ENCODE measurements at places on chromosomes 16 and 17.

GRCh38 chr17:73643001-73643851 lies 1.0 kb downstream of the SDK2 start:
- DNase-seq = peak; percentile 22

GRCh38 chr16:86868786-86869185 lies 290.4 kb downstream of the FOXL1 start:
- no peak for DNase-seq

DNA sequence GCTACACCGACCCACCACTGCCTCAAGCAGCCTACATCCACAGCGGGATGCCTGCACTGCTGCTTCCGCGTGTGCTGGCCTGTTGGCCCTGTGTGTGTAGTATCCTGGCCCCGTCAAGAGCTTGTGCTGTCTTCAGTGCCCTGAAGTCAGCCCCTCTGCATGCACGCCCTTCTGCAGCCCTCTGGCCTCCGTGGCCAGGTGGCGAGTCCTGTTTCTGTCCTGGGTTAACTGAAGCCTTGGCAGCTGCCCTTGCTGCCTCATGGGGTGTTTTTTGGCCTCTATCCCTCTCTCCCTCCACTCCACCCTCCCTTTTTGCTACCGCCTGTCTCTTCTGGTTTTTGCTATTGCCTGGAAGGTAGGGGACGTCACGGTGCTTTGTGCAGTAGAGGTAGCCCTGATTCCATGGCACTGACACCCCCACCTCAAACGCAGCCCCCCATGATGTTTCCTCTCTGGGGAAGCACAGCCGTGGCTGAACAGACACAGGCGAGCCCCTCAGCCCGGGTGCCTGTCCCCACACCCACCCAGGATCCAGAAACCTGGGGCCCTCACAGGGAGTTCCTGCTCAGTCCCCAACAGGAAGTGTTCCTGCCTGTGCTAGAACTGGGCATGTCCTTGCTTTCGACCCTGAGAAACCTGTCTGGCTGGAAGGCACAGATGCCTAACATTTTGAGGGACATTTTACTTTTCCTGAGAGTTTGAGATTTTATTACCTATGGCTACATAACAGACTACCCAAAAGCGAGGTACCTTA lies 18.8 kb upstream of the AMZ2 start:
- DNase-seq = no peak

GRCh38 chr17:83186751-83187421 lies 107.5 kb downstream of the METRNL start:
- DNase-seq = no peak

GRCh38 chr17:74610108-74610507 lies 13.4 kb downstream of the CD300E start:
- no peak for DNase-seq

- DNase-seq = no peak
These were observed 3.9 kb upstream of the WFIKKN2 start for GRCh38 chr17:50831471-50831928.

DNA sequence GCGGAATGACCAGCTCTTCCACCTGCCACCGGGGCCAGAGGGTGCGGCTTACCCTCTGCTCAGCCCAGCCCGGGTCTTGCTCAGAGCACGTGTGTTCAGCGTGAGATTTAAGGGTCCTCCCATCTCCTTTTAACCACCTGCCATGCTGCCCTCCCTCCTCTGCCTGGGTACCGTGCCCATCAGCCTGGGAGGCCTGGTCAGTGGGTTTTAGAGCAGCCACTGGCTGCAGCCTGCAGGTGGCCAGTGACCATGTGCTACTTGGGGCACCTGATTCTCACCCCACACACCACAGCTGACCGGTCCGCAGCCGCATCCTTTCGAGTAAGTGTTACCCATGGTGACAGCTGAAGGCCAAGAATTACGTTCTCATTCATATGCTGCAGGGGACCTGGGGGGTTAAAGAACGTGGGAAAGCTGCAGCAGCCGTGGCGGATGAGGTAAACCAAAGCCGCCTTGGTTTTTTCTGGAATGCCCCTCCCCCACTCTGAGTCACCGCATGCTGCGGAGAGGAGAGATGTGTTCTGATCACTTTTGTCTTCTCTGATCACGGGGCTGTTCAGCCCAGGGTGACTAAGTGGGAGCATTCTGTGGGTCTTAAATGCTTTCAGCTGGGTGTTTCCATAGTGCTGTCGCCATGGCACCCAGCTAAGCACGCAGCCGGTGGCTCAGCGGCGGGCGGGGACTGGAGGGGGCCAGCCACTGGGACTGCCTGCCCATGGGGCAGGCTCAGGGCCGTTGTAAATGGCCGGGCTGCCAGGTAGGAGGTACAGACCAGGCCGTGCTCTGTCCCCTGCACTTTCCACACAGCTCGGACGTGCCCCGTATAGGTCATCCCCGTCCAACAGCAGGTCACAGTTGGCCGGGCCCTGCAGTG lies 59.8 kb downstream of the BAIAP2 start:
- DNase-seq = peak; percentile 97

Data from activated gamma-delta T cell treated with Interleukin-2 at 50 U/mL for 16 hours (primary cell).